ENCODE measurements at places on chromosomes 2 and 18.

- DNase-seq: peak; percentile 38
Measured at GRCh38 chr2:240344904-240345303, 90.6 kb upstream of the GPC1 start.

DNA sequence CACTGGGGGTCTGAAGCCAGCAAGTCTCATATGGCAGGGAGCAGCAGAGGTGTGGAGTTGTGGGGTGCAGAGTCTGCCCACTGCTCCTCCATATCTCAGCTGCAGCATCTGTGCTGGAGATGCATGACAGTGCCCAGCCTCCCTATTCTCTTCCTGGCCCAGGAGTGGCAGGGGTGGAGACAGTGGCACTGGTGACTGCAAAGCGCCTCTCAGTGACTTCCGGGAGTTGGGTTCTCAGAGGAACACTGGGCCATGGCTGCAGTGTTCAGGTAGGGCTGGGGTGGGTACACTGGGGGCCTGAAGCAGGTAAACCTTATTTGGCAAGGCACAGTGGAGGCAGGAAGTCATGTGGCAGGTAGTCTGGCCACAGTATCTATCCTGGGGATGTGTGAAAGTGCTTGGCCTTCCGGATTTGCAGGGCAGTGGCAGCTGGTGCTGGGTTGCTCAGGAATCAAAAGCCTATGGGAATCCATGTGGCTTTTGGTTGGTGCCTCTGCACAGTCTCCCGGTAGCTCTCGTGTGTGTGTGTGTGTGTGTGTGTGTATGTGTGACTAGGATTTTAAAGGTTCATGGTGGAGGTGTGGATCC is 60.3 kb upstream of the THUMPD2 start:
- no peak for DNase-seq

GRCh38 chr2:88606371-88607030 is 20.8 kb downstream of the EIF2AK3 start:
- no peak for DNase-seq

- DNase-seq: no peak
Measured at GRCh38 chr2:20737505-20737904, 70.6 kb downstream of the GDF7 start.

DNA sequence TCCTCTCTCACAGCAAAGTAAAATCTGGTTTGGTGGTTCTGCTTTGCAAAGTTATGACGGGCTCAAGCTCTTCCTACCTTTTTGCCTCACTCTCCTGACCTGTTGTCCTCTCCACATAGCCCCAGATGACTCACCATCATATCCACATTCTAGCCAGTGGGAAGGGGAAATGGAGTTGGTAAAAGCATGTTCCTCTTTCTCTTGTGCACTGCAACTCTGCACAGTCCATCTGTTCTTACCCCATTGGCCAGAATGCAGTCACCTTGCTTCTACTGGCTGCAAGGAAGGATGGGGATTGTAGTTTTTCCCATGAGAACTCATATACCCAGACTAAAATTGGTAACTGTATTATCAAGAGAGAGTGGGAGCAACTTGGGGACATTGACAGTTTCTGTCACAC is 50.4 kb upstream of the SMIM21 start:
- DNase-seq: peak; percentile 60

Measured in EH (cell line).